ENCODE measurements at places on chromosomes 13 and 19. TPM values are rescaled to one million over a fixed set of nuclear protein-coding genes. Genes with fewer than 3 reads are reported as not detected.

- no peak for DNase-seq
These were observed 756.1 kb downstream of the UQCRFS1 start for GRCh38 chr19:28456708-28457320.

DNA sequence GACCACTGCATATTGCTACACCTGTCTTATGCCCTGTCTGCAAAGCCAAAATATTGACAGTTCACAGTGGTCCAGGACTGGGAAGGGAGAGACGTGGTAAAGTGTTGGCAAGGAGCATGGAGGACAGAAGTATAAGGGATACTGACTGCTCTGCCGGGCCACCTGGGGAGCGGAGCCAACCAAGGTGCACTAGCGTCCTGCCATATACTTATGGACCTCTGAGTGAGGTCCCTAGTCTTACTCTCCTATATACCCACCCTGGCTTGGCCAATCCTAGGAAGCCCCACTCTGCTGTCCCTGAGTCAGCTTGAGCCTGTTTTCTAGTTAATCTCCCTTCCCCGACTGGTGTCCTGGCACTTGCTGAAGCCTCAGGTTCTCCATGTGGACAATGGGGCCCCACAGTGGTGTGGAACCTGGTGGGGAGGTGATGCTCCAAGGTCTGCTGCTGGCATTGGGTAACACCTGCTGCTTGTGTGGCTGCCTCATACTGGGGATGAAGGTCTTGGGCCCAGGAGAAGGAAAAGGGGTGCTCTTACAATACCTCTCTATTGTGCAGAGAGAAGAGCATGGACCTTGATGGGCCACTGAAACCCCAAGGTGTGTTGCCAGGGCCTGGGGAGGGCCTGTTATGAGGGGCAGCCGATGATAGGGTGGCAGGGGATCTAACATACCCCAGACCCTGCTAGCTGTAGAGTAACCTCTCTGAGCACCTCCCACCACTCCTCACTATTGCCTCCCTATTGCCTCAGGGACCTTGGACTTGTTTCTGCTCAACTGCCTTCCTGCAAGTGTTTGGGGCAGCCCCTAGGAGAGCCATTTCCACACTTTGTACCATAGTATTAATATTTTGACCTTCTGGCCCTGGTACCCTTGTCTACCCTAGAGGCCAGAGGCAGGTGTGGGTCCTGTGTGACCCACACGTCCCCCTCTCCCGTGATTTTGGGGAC, 6.7 kb upstream of the TRIM28 start:
- peak; percentile 55 for DNase-seq

GRCh38 chr19:13091400-13092157, 11.1 kb downstream of the LYL1 start:
- DNase-seq: peak; percentile 96

DNA sequence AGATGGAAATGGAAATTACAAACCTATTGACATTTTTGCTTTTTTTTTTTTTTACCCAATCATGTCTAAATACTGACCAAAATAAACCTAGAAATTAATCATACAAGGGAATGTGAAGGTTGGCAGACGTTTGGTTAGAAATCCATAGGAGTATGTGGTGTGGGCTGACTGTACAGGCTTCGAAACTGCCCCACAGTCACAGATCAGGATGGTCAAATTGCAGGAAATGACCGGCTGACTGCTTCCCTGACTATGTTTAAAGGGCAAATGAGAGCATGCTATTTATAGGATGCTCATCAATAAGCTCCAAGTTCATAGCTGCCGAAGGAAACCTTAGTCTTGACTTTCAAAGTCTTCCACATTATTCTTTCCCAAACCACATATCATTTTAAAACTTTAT, 118.4 kb downstream of the COG6 start:
- DNase-seq: no peak

DNA sequence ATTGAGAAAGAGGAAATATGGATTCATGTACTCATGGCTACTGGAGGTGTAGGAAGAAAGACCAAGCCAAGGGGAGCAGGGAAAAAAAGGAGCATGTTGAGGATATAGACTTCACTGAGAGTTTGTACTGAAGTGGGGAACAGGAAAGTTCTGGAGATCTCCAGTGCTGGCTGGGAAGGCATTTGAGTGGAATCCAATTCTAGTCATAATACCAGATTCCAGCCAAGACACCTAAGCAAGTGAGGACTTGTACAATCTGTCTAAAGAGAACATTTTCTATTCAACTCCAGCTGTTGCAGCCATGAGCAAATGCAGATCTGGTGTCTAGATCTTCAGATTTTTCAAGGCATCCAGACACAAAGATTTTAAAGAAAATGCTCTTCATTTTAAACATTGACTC, 412.5 kb downstream of the OXGR1 start:
- DNase-seq: no peak

DNA sequence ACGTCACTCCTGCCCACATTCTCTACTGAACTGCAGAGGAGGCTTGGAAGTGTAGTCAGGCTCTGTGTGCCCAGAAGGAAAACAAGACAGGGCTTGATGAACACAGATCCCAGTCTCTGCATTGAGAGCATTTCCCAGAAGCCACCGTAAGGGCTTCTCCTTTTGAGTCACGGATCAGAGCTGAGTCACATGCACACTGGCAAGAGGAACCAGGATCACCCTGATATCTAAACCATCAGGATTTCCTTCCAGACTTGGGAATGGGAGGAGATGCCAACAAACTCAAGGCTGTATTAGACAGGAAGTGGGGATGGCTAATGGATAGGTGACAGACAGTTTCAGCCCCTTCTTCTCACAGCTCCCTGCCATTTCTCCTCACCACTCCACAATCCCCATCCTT, 17.7 kb upstream of the FBXO17 start:
- no peak for DNase-seq

DNA sequence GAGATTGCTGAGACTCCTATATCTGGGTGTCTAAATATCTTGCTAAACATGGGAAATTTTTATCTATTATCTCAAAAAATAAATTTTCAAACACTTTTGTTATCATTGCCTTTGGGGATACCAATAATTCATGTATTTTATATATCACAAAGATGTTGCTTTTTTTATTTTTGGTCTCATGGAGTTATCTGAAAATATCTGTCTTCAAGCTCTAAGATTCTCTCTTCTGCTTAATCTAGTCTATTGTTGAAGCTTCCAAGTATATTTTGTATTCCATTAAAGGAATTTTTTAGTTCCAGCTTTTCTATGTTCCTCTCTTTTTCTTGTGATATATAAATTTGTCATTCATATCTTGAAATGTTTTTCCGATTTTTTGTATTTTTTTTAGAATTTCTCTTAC, 812.0 kb downstream of the DACH1 start:
- DNase-seq: no peak

DNA sequence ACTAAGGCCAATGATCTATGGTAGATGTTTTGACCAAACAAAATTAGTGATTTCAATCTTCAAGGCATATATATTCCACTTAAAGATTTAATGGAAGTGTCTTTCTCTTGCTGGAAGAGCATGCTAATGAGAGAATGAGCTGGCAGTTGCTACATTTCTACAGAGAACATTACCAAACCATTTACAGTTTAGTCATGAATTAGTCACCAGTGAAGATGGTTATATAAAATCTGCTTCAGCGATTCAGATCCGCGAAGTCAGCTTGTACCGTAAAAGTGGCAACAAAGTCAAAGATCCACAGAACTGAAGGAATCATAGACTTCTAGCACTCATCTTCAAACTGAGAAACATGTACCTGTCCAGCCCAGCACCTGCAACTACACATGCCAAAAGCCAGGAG, 156.3 kb downstream of the SLITRK5 start:
- no peak for DNase-seq

GRCh38 chr19:7647156-7647555, 10.2 kb downstream of the STXBP2 start:
- no peak for DNase-seq

GRCh38 chr13:111562716-111563115, 242.3 kb downstream of the TEX29 start:
- no peak for DNase-seq

DNA sequence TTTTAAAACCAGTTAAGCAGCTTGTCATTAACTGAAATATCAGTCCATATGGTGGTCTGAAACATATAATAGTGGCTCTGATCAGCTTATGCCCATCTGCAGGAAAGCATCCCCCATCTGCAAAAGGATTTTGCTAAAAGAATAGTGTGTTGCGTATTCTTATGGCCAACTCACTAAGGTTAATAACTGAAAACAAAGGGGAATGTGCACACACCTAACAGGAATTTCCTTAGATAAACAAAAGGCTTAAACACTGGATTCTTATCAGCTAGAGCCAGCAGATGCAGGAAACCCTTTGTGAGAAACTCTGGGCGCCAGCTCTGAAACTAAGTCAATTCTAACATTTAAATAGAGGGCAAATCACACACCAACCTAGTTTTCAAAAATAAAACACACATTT, 22.1 kb downstream of the VPS36 start:
- no peak for DNase-seq

The MIA gene
- 1.4 TPM for total RNA-seq
